ENCODE measurements at places on chromosomes 7 and 10.

- no peak for DNase-seq
Observed at GRCh38 chr7:16836481-16836880, 31.7 kb upstream of the AGR2 start.

GRCh38 chr7:72335561-72336381, 76.4 kb downstream of the CALN1 start:
- DNase-seq, result no peak

GRCh38 chr10:32143302-32143847, 87.2 kb upstream of the KIF5B start:
- DNase-seq, result no peak

DNA sequence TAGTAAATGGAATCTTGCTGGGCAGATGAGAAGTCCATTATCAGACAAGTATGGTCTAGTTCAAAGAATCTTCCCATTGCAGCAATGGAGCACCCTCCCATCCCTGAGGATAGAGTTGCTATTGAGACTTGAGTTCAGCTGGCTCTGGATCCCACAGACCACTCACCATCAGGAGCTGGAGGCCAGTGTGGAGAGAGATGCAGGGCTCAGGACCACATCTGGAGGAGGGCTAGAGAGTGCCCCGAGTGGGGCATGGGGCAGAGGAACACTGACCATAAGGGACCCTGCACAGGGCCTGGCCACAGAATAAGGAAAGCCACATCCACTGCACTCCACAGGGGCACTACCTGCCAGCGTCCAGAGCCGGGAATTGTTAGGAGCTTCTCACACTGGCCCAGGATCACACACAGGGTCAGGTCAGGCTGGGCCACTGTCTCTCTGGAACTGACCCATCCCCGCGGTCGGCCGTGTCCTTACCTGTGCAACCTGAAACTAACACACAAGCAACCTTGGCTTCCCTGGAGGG, 41.3 kb upstream of the TCERG1L start:
- no peak for DNase-seq

GRCh38 chr10:102738692-102739121, 5.0 kb upstream of the WBP1L start:
- no peak for DNase-seq

GRCh38 chr7:96088579-96088978, 233.3 kb downstream of the SLC25A13 start:
- DNase-seq, result no peak

GRCh38 chr7:22255342-22255741, 101.6 kb downstream of the RAPGEF5 start:
- no peak for DNase-seq

GRCh38 chr7:4641091-4641666, 40.9 kb upstream of the FOXK1 start:
- no peak for DNase-seq
